ENCODE measurements at places on chromosomes 5 and 9.

DNA sequence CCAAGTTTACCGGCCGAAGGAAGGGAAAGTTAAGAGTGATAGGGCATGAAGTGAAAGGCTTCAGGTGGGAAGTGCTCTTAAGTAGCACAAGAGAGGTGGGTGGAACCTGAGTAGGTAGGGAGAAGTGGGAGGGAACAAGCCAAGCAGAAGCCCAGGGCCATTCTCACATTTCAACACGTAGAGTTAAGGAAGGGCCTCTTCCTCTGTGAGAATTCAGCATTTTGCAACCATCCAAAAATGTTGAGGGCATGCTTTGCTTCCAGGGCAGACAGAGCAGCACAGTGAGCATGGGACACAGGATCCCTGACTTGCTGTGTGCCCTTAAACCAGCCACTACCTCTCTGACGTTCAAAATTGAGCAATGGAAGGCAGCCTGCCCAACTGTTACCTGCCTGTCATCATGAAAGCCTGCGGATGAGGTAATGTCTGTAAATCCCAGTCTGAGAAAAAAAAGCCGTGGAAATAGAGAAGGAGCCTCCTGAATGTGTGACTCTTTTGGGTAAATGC lies 3.3 kb downstream of the CYFIP2 start:
- DNase-seq, result no peak

DNA sequence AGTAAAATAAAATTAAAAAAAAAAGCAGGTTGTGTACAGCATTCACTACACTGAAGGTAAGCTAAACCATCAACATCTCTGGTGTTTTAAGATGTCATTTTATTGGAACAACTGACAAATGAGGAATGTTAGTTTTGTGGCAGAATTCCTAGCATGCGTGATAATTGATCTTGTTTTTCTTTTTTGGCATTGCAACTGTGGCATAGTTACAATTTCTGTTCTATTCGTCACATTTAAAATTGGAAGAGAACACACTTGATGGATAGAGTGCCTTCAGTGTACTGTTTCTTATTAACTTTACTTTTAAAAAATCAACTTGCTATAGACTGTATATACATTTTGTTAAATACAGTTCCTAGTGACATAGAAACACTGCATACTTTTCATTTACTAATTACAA lies 43.6 kb upstream of the TNFSF15 start:
- DNase-seq, result no peak

- DNase-seq, result no peak
These were observed 134.9 kb upstream of the CDKN2B start for GRCh38 chr9:22143799-22144625.

DNA sequence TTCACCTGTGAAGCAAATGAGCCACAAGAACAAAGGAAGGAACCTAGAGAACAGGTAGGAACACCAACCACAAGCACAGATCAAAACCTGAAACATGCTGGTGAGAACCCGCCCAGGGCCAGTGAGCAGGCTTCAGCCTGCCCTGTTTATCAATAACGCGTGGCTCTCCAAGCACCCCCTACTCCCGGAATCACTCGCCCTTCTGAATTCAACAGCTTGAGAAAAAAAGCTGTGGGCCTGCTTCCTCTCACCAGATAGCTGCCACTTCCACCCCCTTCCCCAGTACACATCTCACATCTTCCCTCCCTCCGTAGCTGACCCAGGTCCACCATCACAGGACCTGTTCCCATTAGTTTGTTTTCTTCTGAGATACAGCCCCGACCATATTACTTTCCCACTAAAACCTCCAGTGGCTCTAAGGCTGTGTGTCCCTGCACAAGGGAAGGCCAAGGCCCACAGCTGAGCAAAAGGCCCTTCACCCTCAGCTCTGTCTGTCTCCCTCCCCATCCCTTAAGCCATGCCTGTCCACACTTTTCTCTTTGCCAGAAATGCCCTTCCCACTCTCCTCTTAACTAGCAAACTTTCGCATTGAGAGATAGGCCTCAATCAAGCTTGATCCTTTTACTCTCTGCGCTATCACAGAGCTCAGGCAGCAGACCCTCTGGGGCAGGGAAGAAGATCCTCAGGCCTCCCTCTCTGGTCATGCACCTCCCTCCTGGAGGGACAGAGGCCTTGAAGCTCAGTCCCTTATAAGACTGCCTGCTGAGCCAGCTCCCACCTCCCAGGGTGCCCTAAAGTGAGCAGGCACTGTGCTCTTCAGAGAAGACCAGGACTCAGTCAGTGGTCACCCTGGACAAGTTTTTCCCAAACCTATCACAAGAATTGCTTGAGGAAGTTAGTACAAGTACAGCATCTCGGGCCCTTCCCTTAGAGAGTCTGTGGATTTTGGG lies 30.1 kb downstream of the B4GALT1 start:
- DNase-seq, result no peak

DNA sequence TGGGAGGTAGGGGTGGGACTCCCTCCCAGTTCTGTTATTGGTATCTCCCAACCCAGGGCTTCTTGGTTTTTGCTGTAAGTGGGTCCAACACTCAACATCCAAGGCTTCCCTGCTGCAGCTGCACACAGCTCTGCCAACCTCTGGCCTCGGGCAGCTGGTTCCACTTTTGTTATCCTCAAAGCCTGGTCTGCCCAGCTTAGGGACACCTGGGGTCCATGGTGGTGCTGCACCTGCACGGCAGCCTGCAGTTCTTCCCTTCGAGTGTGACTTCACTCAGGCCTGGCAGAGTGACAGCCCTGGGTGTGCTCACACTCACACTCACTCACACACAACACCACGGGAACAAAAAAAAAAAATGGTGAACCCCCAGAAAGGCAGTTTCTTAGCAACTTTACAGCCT lies 15.3 kb upstream of the SAP30L start:
- DNase-seq, result no peak

DNA sequence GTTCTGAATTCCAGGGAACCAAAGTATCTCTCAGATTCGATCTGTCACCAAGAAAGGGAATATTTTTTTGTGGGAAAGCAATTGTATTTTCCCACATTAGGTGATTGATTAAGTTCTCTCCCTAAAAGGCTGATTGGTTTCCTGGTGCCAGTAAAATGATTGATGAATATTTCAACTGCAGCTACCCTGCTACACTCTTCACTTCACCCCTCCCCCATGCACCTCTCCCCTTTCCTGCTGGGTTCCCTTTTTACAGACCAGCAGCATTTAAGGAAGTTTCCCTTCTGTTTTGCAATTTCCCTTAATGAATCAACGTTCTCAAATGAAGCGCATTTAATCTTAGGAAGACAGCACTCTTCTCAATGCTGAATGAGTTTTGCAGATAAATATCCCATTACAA lies 13.1 kb downstream of the NR6A1 start:
- DNase-seq, result no peak

- no peak for DNase-seq
These were observed 144.6 kb downstream of the CACNA1B start for GRCh38 chr9:138022121-138022741.

- peak; percentile 23 for DNase-seq
These were observed 3.3 kb upstream of the MSMP start for GRCh38 chr9:35757226-35757891.
